ENCODE measurements at places on chromosomes 7 and 10.

DNA sequence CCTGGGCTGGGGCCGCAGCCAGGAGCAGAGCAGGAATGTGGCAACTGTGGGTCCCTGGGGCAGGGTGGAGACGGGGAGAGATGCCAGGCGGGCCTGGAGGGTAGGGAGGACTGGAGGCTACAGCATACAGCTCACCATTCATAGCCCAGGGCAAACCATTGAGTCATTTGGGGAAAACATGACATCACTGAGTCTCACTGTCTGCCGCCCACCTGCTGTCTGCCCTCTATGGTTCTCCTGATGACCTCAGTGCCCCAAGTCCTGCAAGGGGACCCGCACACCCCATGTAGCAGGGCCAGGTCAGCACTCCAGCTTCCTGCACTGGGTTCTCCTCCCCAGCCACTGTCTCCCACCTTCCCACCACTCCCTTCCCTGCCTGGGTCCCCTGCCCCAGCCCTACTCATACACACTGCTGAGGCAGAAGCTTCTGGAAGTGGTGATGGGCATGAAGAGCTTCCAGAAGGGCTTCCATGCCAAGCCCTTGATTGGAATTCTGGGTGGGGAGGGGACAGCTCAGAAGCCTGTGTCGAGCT is 10.4 kb downstream of the CHST3 start:
- DNase-seq, result peak; percentile 43

DNA sequence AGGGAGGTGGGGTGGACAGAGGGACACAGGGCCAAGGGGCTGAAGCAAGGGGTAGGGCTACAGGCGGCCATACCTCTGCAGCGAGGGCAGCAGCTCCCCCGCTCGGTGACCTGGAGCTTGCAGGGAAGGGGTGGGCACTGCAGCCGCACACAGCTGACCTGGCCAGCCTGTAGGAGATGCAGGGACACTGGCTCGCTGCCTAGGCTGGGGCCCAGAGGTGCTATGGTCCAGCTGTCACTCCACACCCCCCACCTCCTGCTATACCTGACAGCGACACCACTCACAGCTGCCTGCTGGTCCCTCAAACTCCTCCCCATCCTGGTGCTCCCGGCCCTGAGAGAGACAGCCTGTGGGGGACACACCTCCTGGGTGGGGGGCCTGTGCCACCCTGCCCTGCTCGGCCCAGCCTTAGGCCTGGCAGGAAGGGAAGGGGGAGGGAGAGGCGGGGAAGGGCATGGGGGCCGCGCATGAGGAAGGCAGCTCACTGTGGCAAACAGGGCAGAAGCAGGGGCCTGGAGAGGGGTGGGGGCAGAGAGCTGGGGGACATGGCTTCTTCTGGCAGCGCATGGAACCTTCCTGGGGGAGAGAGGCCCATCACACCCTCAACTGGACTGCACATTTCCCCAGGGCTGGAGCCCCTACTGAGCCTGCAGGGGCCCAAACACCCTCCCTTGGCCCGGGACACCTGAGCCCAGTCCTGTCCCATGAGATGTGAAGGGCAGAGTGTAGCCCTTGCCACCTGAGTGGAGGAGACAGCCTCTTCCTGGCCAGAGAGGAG is 23.9 kb downstream of the ATP6V1F start:
- no peak for DNase-seq

GRCh38 chr10:133237588-133238465 is at the start of gene VENTX:
VENTX (plus strand) TSS chr10:133237855; CDS start chr10:133237915, 60 bp downstream.
- no peak for DNase-seq

GRCh38 chr7:69430384-69431021 is 167.8 kb upstream of the AUTS2 start:
- DNase-seq, result no peak

- DNase-seq, result no peak
Observed at GRCh38 chr7:125409921-125410320, 480.3 kb upstream of the POT1 start.

DNA sequence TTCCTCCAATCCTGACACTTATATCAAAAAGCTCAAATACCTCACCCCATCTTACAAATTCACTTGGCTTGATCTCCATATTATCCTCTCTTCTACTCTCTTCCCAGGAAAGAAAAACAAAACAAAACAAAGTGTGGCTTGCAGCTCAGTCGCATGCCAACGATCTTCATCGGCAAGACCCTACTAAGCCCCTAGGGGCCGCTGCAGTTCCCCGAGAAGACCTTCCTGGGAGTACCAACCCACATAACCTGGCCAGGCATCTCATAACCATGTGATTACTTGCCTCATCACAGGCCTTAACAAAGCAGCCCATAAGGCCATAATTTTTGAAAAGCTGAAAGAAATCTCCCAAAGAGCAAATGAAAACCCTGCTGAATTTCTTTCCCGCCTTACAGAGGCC is 103.7 kb downstream of the ZNF92 start:
- peak; percentile 21 for DNase-seq

DNA sequence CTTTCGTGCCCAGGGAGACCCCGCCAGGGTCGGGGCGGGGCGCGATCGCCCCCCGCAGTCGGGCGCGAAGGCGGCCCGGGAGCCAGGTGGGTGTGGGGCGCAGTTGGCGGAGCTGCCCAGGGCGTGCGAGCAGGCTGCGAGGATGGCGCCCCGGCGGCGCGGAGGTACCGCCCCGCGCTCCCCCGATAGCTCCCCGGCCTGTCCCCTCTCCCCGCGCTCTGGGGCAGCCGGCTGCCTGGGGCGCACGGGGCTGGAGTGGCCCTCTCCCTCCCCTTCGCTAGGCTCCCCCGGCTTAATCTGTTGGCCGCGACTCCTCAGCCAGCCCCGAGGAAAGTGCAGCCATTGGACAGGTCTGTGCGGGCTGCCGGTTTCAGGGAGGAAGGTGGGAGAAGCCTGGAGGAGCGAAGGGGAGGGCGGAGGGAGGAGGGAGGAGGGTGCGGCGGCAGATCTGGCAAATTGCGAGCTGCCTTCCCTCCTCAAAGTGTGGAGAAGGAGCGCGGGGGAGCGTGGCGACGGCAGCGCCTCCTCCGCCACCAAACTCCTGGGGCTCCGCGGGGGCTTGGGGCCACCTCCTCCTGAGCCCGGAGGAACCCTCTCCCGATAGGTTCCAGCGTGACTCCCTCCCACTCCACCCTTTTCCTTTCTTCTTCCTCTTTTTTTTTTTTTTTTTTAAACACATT is 361 bp upstream of the PLXDC2 start:
- DNase-seq, result no peak

DNA sequence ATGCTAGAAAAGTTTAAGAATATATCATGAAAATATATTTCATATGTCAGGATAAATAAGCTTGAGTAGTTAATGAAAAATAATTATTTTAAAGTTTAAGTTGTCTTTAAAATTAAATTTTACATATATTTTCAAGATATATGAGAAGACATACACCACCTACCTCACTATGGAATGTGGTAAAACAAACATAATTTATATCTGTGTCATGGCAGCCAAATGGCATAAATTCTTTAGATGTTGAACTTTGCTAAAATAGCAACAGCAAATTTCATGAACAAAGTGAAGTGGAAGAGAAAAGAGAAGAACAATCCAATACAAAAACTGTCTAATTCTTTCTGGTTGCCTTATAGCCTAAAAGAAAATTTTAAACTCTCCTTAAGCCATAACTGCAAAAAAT is 39.6 kb upstream of the SLC16A12 start:
- no peak for DNase-seq

DNA sequence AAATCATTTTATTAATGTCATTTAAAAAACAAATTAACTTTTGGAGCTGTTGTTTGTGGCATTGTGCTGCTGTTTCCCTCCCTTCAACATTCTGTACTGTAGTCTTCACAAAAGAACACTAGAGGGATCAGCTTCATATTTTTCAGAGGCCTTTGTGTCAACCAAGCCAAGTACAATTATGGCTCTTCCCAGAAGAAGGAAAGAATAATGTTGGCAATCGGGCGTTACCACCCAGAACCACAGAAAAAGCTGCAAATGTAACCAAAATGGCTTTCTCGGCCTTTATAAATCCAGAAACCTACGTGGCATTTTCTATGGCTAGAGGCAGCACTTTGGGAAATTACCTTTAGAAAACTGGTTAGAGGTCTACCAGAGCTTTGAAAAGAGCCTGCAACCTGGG is 98.8 kb upstream of the COL1A2 start:
- DNase-seq, result peak; percentile 39

GRCh38 chr10:73920089-73920488 is 9.2 kb downstream of the PLAU start:
- DNase-seq, result no peak

GRCh38 chr7:144997512-144997911 is 161.7 kb upstream of the TPK1 start:
- DNase-seq, result no peak

- DNase-seq, result no peak
Observed at GRCh38 chr7:105452085-105452484, 63.4 kb upstream of the SRPK2 start.

DNA sequence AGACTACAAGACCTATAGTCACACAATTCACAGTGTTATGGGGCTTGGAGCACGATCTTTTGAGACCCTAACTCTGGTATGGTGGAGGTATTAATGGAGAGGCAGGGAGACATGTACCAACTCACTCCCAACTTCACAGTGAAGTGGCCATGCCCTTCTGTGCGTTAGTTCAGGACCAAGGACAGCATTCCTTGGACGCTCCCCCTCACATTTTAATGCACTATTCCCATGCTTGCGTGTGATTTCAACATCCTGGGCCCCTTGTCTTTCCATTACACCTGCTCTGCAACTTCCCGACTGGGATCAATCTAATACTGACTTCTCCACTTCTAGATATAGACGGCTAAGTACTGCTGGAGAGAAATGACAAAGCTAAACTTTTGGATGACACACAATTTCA is 72.7 kb downstream of the PLCE1 start:
- DNase-seq, result peak; percentile 16

GRCh38 chr7:112452102-112452888 is 2.0 kb downstream of the IFRD1 start:
- DNase-seq, result peak; percentile 74

DNA sequence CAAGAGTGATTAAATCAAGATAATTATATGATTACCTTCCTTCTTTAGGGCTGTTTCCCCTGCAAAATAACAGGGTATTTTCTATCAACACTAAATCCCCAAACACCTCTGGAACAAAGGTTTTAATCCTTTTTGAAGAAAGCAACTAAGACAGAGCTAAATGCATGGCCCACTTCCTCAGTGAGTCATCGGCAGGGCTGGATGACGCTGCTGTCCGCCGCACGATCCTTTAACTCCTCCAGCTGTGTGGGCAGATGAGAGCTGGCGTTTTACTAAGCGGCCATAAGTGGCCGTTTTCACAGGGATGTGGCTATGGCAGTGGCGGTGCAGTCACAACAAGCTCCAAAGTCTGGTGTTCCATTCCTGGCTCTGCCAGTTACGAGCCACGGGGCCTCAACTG is 76.0 kb upstream of the C1QL3 start:
- DNase-seq, result no peak

DNA sequence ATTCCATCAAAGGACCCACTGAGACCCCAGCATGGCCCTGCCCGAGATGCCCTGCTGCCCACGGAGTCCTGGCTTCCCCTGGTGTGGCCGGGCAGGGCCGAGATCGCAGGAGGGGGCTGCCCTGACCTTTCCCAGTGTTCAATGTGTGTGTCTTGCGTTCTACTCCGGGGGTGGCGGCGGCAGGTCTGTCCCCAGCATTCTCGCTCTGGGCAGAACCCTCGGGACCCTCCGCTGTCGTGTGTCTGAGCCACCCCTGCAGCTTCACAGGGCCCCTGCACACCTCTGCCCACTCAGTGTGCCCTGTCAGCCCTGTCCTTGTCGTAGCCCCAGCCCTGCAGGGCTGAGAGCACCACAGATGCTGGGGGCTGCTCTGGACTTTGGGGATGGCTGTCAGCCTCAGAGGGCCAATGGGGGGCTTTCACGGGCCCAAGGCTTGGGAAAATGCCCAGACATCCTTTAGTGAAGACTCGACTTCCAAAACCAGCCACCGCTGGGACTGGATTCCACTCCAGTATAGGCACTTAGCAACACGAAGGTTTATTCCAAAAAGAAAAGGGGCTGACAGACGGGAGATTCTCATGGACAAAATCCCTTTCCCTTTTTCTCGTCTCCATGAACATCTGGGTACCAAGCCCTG is 30.0 kb upstream of the KNDC1 start:
- no peak for DNase-seq

- peak; percentile 68 for DNase-seq
Observed at GRCh38 chr7:155796381-155797261, 15.6 kb downstream of the SHH start.

GRCh38 chr7:113199136-113199535 is 80.8 kb upstream of the SMIM30 start:
- no peak for DNase-seq

DNA sequence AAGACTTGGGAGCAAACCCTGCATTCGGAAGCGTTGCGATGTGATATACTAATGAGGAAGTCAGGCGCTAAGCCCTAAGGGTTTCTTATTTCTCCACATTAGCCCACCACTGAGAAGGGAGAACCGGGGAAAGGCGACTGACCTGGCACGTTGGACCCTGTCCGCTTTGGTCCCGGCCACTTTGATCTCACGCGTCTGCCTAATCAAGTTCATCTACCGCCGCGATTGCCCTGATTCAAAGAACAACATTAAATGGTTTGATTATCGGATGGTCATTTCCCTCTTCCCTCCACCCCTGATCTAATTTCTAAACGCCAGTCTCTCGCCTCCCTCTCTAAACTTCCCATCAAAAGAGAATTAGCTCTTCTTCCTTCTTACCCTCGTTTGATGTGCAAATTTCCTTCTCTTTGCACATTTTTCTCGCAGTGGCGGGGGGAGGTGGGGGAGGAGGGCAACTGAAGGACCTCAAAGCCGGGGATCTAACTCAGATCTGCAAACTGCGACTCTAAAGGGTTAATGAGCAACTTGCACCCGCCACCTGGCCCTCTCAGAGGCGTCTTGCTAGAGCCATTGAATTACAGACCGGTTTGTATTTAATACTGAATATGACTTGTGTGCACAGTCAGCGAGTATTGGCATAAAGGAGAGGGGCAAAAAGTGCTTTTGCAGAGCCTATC is 687 bp upstream of the DKK1 start:
- peak; percentile 49 for DNase-seq

Measured in HT-29 (cell line).